Kidney (tissue), 22 donors: ENCODE measurements at places on chromosomes 13 and 19.

GRCh38 chr19:3660493-3661219 lies 34.1 kb upstream of the CACTIN start:
- no peak for DNase-seq

- DNase-seq: no peak
These were observed 224.4 kb downstream of the LACC1 start for GRCh38 chr13:44104197-44104490.

DNA sequence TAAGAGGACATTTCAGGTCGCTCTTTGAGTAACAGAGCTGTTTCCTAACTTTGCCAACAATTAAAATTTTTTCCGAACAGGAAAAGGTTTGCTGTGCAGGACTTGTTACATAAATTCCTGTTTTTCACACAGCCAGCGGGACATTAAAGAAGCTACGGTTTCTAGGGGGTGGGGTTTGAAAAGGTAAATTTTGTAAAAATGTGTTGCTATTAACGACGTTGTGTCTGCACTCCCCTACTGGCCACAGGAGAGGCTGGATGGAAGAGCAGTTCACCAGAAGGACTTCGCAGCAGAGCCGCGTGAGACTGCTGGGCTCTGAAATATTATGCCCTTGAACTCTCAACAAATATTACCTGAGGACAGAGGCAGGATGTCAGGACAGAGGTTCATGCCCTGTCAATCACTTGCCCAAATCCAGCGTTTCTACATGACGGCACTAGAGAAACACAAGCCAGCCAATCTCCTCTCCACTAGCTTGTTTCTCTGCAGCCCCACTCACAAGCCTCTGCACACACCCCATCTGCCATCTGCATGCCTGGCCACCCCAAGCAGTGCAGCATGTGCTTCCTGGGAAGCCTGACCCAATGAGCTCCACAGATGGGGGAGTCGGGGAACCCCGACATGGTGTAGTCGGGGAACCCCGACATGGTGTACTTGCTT lies 102.0 kb downstream of the FOXO1 start:
- no peak for DNase-seq

- no peak for DNase-seq
These were observed 106.4 kb downstream of the INSR start for GRCh38 chr19:7187605-7188339.

GRCh38 chr13:24124789-24125476 lies 35.6 kb upstream of the SPATA13 start:
- DNase-seq: no peak

DNA sequence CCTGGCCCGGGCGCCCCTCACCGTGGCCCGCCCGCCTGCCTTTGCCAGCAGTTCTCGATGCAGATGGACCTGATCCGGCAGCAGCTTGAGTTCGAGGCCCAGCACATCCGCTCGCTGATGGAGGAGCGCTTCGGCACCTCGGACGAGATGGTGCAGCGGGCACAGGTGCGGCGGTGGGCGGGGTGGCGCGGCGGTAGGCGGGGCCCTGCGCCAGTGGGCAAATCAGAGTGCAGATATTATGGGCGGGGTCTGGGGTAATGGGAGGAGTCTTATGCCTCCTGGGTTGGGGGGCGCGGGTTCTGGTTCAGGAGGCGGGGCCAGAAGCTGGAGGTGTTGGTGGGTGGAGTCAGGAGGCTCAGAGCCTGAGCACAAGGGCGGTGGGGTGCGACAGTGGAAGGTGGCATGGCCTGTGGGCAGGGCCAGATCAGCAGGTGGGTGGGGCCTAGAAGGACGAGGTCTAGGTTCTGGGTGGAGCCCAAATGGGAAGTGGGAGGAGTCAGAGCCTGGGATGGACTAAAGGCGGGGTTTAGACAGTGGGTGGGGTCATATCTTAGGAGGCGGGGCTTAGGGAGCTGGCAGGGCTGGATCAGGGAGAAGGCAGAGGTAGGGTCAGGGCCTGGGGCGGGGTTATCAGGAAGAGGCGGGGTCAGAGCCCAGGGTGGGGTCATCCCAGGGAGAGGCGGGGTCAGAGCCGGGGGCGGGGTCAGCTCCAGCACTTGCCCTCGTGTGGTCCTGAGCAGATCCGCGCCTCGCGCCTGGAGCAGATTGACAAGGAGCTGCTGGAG lies 5.6 kb downstream of the APC2 start:
- peak; percentile 50 for DNase-seq

GRCh38 chr19:43395561-43395960 lies 19.1 kb upstream of the TEX101 start:
- DNase-seq: no peak

DNA sequence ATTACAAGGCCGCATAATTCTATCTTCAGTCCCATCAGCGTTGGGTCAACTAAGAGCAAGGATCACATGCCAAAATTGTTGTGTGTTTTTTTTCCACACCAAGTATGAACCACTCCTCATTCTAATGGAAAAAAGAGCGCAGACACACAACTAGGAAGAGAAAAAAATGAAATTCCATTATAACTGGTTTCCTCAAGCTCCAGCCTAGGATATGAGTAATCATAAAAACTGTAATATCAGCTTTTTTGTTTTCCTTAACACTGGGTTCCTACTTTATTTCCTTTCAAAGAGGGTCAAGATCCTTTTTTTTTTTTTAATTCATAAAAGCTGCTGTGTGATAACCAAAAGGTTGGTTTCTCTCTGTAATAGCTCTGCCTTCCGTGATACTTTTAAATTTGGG lies 19.4 kb downstream of the TSHZ3 start:
- no peak for DNase-seq

GRCh38 chr13:113297370-113298042 lies 467 bp downstream of the LAMP1 start:
- DNase-seq: peak; percentile 24

DNA sequence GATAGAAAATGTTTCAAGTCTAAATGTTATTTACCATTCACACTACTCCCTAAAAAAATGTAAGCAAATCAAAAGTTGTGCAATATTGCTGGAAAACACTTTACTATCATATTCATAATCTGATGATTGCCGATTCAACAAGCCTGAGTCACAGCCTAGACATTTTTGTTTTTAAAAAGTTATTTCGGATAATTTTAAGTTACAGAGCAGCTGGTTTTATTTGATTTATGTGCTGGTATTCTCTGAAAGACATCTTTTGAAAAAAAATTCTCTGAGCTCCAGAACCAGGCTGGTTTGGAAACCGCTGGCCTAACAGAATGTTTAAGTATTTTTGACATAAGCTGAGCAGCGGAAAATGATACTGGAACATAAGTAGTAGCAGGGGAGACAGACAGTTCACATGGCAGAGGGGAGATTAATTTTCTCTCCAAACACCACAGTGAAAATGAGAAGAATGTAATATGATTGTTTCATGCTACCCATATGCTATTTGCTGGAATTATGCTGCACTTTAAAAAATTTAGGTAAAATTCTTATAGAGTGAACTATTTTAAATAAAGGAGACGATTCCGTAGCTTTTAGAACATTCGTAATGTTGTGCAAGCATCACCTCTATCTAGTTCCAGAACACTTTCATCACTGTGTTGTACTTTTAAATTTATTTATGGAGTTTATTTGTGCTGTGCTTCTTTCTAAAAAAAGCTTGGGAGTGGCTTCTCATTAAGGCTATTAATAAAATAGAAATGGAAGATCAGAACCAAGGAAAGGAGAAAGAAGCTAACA lies 36.1 kb downstream of the TBC1D4 start:
- DNase-seq: no peak

DNA sequence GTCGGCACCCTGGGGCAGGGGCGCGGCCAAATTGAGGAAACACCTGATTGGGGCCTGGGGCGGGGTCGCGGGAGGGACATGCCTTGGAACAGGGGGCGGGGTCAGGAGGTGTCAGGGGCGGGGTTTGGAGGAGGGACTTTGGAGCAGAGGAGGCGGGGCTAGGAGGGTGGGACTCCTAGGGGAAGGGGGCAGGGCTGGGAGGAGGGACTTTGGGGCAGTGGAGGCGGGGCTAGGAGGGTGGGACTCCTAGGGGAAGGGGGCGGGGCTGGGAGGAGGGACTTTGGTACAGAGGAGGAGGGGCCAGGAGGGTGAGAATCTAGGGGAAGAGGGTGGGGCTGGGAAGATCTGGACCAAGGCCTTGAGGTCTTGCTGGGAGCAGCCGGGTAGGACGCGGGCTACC lies 21.9 kb downstream of the GRIN2D start:
- DNase-seq: peak; percentile 76

DNA sequence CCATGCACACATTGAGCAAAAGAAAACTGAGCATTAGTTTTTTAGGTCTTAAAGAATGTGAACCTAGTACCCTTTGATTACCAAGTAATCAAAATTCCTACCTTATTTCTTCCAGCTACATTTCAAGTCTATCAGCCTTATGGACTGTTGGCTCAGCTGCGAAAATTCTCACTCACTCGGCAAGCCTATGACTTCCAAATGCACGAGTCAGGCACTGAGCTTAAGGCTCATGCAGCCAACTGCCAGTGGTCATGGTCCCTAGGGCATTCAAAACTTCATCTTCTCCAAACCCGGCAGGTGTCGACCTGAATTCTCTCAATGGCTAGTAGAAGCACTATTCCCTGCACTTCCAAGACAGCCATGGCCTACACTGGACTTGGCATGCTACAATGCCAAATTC lies 41.2 kb downstream of the RUBCNL start:
- no peak for DNase-seq

- no peak for DNase-seq
These were observed 33.6 kb downstream of the TUBGCP3 start for GRCh38 chr13:112554214-112554850.

- no peak for DNase-seq
These were observed 14.3 kb downstream of the CCDC97 start for GRCh38 chr19:41324231-41324702.

- DNase-seq: peak; percentile 49
These were observed 667 bp downstream of the ZNF878 start for GRCh38 chr19:12052091-12052496.

GRCh38 chr19:23203841-23204344 lies 46.3 kb downstream of the ZNF724 start:
- no peak for DNase-seq

- DNase-seq: no peak
These were observed at the start of gene C5AR2 for GRCh38 chr19:47331931-47332547. Gene C5AR2 (plus strand): TSS chr19:47332175. CDS start chr19:47340800, 8,625 bp downstream.

GRCh38 chr19:50264483-50265186 lies 61.2 kb downstream of the MYH14 start:
- no peak for DNase-seq

GRCh38 chr13:40187324-40187795 lies 479.1 kb downstream of the FOXO1 start:
- DNase-seq: no peak

DNA sequence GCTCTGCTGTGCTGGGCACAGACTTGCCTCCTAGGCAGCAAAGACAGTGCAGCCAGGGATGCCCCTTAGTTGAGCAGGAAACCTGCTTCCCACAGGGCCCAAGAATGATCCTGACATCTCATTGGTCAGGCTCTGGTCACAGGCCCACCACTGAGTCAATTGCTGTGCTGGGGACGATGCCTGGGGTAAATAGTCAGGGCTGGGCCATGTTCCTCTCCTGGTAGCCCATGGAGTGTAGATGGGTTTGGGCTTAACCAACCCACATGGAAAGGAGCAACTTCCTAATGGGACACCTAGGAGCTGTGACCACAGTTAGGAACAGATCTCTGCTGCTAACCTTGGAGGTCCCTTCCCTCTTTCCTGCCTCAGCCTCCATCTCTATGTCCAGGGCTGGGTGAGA lies 212.5 kb upstream of the ZNF536 start:
- DNase-seq: peak; percentile 8

DNA sequence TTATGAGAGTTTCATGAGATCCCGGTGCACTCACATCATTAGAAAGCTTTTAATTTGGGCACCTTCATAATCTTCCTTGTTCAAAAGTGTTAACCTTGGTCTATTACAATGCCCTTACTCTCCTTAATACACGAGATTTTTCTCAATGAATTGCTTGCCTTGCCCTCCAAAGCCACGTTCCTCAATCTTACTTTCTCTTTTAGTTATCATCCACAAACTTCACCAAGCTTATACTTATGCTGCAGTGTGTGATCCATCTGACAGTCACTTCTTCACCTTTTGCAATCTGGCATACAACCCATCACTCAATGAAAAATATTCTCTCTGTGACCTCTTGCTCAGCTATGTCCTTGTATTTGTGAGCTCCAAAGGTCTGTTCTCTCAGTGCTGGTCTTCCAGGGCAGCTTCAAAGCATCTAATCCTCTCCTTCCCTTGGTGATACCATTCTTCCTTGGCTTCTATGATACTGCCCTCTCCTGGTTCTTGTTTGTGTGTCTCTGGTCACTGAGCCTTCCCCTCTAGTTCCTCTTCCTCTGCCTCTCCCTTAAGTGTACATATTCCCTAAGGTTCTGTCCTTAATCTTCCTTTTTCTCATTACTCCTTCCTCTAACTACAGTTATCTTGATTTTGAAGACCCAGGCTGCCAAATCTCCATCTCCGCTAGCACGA lies 202.2 kb upstream of the STARD13 start:
- no peak for DNase-seq

DNA sequence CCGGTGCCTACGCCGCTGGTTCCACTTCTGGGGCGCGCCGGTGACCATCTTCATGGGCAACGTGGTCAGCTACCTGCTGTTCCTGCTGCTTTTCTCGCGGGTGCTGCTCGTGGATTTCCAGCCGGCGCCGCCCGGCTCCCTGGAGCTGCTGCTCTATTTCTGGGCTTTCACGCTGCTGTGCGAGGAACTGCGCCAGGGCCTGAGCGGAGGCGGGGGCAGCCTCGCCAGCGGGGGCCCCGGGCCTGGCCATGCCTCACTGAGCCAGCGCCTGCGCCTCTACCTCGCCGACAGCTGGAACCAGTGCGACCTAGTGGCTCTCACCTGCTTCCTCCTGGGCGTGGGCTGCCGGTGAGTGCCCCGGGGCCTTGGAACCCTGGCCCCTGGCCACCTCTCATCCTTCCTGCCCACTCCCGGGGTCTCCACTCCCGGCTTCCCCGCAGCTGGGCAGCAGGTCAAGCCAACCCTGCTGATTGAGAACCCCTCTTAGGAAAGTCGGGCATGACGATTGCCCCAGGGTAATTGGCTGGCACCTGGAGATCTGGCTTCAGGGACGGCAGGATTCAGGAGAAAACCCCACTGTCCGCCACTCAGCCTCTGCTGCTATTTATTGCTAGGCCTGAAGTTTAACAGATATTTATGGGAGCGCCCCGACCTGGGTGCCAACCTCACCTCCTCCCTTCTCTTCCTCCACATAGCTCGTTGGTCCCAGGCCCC lies 39.1 kb downstream of the TRPM4 start:
- DNase-seq: peak; percentile 74

- DNase-seq: no peak
These were observed 67.7 kb downstream of the TBC1D4 start for GRCh38 chr13:75414036-75414827.

- no peak for DNase-seq
These were observed at the start of gene GPR18 for GRCh38 chr13:99258210-99258860. Gene GPR18 (minus strand): TSS chr13:99258379. CDS start chr13:99255872, 2,507 bp downstream.

DNA sequence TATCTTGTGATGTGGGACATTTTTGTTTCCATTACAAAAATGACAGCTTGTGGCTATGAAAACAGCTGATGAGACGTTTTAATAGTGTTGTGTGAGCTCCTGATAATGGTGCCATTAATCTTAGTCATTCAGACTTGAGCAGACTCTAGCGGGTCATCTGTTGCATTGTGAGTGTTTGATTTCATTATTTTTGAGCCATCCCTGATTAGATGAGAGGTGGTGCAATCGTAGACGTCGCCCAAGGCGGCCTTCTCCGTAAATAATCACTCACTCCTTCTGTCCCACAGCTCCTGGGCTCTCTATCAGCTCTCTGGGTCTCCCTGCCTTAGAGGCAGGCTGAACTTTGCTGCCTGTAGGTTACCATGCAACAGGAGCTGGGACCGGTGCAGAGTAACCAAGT lies 528.0 kb upstream of the SGCG start:
- no peak for DNase-seq
